ENCODE measurements at places on chromosomes 4 and X.

DNA sequence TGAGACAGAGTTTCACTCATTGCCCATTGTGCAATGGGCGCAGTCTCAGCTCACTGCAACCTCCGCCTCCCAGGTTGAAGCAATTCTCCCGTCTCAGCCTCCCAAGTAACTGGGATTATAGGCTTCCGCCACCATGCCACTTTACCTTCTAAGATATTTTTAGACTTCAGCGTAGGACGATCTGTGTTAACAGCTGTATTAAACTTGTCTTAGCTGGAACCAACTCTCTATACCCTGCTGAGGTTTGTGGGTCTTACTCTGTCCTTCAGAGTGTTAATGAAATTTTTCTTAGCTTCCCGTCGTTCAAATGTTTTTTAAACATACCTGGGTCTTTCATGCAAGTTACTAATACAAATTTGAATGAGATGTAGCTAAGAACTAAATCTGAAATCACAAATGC is 14.7 kb downstream of the TMEM165 start:
- no peak for DNase-seq

DNA sequence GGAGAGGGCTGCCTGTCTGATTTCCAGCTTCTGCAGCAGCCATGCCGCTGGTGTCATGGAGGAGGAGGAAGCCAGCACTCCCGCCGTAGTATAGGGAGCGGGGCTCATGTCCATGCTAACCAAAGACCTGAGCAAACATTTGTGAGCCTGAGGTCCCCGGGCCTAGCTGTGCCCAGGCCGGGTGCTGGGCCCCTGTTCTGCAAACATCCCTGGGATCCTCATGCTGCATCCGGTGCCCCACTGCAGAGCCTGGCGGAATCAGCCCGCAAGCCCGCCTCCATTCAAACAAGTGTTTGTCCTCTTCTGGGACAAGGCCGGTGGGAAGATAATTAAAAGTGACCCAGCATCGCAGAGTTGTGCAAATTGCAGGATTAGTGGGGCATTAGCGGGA is 106.3 kb downstream of the SORCS2 start:
- no peak for DNase-seq

- no peak for DNase-seq
Measured at GRCh38 chrX:38109042-38109898, 102.9 kb downstream of the SYTL5 start.

- DNase-seq: no peak
Measured at GRCh38 chr4:15037923-15038541, 35.8 kb downstream of the CPEB2 start.

GRCh38 chrX:17039826-17040225 is 93.4 kb downstream of the REPS2 start:
- no peak for DNase-seq

GRCh38 chr4:175930471-175930870 is 118.4 kb upstream of the GPM6A start:
- no peak for DNase-seq

DNA sequence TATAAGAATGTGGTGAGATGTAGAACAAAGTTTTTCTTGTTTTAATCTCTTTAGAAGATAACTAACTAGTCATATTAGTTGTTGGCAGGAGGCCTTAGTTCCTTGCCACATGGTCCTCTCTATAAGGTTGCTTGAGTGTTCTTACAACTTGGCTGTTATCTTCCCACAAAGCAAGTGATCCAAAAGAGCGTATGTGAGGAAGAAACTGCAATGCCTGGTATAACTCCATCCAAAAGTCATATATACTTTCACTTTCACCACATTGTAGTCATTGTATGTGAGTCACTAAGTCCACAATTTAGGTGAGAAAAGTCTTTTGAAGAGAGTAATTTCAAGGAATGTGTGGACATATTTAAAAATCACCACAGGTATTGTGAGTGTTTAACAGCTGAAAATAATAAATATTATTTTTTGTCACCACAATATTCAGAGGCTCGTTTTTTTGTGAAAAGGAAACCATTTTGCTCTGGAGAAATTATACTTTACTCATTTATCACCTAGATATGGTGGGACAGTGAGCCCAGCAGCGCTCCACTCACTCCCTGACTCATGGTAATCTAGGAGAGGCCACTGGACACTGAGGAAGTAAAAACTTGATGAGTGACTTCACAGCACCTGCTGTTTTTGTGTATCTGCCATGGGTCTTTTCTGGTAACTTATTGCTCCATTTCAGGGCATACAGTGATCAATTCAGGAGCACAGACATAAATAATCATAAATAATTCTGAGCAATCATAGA is 369.4 kb upstream of the NDST3 start:
- no peak for DNase-seq

DNA sequence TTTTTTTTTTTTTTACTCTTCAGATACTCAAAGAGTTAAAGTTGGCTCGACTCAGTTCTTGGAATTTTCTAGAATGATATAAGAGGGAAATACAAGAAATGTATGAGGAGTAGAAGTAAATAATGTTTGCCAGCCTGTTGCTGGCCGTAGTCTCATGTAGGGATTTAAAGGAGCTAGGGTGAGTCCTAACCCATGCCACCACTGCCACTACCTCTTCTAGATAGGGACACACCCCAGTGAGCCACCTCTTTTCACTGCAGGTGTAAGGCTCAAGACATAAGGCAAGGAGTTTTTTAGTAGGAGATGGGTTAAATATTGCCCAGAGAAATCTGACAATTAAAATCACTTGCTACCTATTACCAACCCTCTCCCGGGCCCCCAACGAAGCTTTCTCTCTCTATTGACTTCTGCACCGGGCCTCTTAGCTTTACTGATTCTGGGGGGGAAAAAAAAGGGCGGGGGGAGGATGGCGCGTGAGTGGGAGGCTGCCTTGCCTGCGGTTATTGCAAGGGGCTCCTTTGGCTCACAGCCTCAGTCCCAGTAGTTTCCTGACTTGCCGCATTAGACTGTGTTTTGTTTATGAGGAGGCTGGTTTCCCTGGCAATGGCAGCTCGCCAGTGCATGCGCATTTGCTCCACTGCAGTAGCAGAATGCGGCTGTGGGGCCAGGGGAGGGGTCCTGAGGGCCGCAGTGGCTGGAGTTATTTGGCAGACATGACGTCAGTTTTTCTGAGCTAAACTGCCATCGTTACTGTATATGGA is 3.0 kb downstream of the LINC00632 start:
- no peak for DNase-seq

DNA sequence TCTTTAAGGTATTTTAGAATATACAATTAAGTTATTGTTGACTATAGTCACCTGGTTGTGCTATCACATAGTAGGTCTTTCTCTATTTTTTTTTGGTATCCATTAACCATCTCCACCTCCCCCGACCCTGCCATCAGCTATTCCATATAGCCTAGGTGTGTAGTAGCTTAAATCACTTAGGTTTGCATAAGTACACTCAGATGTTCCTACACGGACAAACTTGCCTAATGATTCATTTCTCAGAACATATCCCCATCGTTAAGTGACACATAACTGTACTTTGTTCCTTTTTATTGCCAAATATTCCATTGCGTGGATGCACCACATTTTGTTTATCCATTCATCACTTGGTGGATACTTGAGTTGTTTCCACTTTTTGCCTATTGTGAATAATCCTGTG is 67.9 kb downstream of the SLAIN2 start:
- no peak for DNase-seq

- no peak for DNase-seq
Measured at GRCh38 chrX:30219372-30219771, 4.0 kb downstream of the MAGEB2 start.

- no peak for DNase-seq
Measured at GRCh38 chr4:169745291-169745690, 12.5 kb downstream of the HPF1 start.

GRCh38 chr4:24809376-24809775 is 14.0 kb downstream of the SOD3 start:
- DNase-seq: peak; percentile 4

GRCh38 chrX:100487795-100488194 is 77.7 kb upstream of the PCDH19 start:
- DNase-seq: no peak

DNA sequence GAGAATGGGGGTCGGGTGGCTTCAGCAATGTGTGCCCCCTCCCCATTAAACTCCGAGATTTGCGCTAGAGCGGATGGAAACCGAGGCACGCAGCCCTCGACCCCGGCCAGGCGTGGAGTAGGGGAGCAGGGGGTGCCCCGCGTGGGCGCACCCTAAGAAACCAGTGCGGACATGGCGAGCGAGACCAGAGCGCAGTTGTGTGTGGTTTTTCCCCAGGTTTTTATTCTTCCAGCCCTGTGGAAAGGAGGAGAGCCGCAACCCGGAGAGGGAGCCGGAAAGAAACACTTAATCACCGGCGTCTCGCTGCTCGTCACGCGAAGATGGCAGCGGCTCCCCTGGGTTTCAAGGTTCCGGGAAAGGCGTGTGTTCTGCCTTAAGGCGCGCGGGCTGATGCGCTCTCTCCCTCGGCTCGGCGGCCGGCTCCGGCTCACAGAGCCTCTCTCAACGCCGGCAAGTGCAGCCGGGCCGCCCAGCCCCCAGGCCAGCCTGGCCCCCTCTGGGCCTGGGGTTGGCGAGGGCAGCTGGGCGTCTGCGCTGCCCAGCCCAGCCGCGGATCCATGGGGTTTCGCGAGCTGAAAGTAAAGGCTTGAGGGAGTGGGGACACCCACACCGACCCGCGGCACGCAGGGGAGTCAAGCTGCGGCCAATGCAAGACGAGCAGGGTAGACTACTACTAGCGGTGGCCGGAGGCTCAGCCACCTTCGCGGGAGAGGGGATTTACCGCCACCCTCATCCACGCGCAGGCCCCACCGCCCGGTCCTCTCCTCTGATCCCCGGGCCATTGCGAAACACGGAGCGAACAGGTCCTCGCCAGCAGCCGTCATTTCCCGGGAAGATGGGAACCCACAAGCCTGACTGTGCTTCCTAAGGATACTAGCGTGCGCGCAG is 74.0 kb upstream of the BCOR start:
- DNase-seq: peak; percentile 50

DNA sequence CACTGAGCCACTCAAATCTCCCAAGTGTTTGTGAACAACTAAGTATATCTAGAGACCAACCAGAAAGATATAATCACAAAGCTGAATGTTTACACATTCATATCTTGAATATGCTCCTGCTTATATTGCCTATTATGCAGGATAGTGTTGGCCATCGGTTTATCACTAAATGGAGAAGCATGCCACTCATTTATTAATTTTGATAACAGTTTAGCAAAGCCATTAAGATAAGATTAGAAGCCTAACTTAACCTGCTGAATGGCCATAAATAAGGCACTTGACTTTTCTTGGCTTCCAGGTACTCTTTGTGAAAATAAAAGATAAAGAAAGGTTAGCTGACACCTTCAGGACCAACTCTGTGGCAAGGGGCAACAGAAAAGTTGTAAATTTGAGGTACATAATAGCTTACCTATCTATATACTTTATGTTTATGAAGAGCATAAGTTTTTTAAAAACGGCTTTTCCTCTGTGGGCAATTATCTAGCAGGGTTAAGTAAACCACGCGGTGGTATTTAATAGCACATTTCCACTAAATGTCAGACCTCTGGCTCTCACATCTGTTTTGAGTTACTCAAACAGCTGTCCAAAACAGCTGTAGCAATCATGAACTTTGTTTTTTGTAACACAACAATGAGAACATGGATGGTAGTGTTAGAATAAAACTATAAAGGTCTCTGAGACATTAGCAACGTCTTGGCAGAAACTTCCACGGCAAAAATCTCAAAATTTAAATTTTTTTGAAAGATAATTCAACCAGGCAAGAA is 58.8 kb upstream of the FTHL17 start:
- no peak for DNase-seq

- DNase-seq: peak; percentile 40
Measured at GRCh38 chr4:147590249-147590920, 26.8 kb upstream of the TMEM184C start.
